ENCODE measurements at places on chromosomes 7 and 10. TPM values are rescaled to one million over a fixed set of nuclear protein-coding genes. Genes with fewer than 3 reads are reported as not detected.

DNA sequence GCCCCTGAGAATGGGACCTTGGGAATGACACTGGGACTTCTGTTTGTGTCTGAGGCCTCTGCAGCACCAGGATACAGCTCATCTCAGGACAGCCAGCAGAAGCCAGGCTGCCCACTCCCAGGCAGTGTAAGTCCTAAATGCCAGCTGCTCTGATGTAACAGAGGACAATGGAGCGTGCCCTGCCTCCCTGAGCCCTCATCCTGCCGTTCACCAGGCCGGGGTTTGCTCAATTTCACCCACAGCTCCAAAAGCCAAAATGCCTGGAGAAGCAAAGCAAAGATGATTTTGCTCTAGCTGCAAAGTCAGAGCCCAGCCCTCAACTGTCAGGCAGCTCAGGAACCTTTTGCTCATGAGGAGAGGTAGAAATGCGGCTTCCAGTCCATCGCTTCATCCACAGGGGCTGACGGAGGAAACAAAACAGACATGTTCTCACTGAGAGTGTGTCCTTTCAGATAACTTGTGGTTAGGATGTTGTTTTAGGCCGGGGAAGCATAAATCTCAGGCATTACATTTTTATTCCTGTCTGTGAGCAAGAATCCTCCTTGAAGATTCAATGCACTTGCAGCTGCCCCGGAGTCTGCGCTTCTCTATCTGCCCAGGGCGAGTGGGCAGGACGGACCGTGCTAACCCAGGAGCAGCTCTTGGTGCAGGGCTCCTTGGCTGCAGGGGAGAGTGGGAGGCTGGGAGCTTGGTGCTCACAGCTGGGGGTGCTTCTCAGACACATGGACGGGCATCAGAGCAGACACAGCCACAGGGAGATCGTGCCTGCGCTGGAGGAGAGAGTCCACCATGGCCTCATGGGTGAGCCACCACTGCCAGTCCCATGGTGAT, 83.2 kb upstream of the CHST15 start:
- no peak for DNase-seq

- no peak for DNase-seq
Measured at GRCh38 chr10:108673741-108674140, 1249.6 kb downstream of the XPNPEP1 start.

- peak; percentile 78 for DNase-seq
Measured at GRCh38 chr10:104582602-104582951, 58.5 kb upstream of the SORCS3 start.

GRCh38 chr10:108090476-108091215, 926.1 kb upstream of the SORCS1 start:
- DNase-seq, result peak; percentile 28

- DNase-seq, result no peak
Measured at GRCh38 chr7:150755473-150756099, 18.4 kb downstream of the GIMAP5 start.

DNA sequence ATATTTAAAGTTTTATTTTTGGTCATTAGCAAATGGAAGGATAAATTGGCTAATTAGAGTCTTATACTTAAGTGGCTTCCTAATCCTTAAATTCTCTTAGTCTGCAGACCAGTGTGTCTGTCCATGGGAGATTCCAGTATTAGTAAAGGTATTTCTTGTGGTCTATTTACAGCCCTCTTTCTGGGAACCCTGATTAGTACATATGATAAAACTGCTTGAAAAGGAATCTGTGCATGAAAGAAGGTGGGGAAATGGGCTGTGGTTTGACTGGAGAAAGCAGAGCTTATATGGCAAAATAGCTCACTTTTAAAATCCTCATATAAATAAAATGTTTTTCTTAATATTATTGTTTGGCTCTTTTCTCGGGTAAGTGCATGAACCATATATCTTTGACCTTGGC, 124.5 kb upstream of the RHOBTB1 start:
- DNase-seq, result no peak

DNA sequence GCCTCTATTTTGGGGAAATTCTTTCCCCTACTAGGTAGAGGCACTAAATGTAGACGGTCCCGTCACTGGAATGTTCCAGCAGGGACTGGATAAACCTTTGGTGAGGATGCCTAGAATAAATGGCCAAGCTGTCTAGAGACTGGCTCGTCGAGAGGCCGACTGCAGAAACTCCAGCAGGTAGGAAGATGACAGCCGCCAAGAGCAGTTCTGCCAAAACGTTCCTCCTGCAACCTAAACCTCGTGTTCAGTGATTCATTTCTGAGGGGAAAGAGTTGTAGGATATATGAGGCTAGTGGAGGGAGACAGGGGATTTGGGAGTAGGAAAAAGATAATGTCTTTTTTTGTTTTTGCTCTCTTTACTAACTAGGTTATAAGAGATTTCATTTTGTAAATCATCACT, 184.7 kb upstream of the GDF10 start:
- DNase-seq, result no peak

DNA sequence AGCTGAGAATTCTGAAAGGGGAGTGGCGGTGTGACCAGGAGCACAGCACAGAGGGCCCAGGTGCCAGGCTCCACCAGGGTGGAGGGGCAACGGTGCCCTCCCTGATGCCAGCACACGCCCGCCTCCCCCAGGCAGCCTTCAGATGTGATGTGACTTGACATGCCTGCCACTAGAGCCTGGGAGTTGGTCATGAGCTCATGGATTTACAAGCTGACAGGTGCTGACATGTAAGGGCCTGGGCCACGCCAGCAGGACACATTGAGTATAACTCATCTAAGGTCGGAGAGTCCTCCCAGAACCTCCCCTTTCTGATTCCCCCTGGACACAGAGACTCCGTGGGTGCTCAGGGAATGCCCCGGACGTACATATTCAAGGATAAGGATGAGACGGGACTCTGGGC, 74.2 kb downstream of the LSM5 start:
- DNase-seq, result peak; percentile 55

- no peak for DNase-seq
Measured at GRCh38 chr7:120941064-120941463, 9.5 kb upstream of the ING3 start.

DNA sequence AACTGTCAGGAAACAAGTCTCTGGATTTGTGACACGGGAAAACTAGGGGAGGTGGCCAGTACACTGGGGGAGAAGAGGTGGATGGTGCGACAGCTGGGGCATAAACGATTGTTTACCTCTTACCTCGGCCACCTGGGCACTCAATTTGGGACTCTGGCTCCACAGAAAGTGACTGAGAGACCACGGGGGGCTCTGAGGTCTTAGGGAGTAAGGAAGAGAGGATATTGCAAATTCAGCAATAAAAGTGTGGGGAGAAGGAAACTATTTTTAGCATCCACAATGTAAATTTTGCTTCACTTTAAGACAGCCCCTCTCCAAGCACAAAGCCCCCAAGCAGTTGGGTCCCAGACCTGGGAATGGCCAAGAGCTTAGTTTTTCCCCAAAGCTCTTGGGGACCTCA, 440.5 kb downstream of the GRID1 start:
- DNase-seq, result no peak

- DNase-seq, result no peak
Measured at GRCh38 chr10:133396035-133396624, 2.2 kb downstream of the MTG1 start.

GRCh38 chr7:73615886-73616285, 8.4 kb downstream of the MLXIPL start:
- DNase-seq, result no peak

DNA sequence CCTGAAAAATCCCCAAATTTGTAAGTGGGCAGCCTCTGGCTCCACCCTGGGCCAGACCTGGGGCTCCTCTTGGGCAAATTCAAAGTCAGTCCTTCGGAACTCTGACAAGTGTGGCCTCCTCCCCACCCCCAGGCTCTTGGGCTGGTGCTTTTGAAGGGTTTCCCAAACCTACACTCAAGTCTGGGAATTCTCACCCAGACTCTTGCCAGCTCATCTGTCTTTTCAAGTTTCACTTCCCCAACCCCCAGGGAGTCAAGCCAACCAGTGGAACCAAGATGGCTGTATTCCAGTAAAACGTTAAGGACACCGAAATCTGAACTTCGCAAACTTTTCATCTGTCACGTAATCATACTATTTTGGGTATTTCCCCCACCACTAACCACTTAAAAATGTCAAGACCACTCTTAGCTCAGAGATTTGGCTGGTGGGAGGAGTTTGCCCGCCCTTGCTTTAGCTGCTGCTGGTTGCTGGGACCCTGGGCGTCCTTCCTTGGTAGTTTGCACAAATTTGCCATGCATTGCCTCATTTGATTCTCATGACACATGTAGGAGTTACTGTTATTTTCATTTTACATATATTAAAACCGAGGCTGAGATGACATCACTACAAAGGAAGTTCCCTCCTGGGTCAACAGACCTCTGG, 1.7 kb upstream of the MYO1G start:
- DNase-seq, result peak; percentile 61

KCNIP2 gene
- total RNA-seq, result 0.44 TPM

CFAP46 gene
- total RNA-seq, result 1.8 TPM

MCMBP gene
- total RNA-seq, result 86.0 TPM

AMZ1 gene
- not detected for total RNA-seq

ZNF804B gene
- not detected for total RNA-seq

TUBB8 gene
- 0.07 TPM for total RNA-seq

ADAM8 gene
- 137 TPM for total RNA-seq

PPIF gene
- 93.2 TPM for total RNA-seq

BMPR1A gene
- total RNA-seq, result 26.9 TPM

Measured in foreskin keratinocyte (primary cell).